Type B pancreatic cell (in vitro differentiated cells): ENCODE measurements at places on chromosomes 12 and 14. TPM values are rescaled to one million over a fixed set of nuclear protein-coding genes. Genes with fewer than 3 reads are reported as not detected.

The TMEM117 gene
- 14.3 and 22.0 TPM in 2 replicates for total RNA-seq

- no peak overlapping the region for H3K4me3 ChIP-seq
- H3K27ac ChIP-seq = no peak overlapping the region
- no peaks in the 10 kb centered on the region for H3K27me3 ChIP-seq
- no peak for DNase-seq
- H3K36me3 ChIP-seq = no peaks in the 10 kb centered on the region
Observed at GRCh38 chr12:73235387-73235786, 963.2 kb downstream of the TRHDE start.

DNA sequence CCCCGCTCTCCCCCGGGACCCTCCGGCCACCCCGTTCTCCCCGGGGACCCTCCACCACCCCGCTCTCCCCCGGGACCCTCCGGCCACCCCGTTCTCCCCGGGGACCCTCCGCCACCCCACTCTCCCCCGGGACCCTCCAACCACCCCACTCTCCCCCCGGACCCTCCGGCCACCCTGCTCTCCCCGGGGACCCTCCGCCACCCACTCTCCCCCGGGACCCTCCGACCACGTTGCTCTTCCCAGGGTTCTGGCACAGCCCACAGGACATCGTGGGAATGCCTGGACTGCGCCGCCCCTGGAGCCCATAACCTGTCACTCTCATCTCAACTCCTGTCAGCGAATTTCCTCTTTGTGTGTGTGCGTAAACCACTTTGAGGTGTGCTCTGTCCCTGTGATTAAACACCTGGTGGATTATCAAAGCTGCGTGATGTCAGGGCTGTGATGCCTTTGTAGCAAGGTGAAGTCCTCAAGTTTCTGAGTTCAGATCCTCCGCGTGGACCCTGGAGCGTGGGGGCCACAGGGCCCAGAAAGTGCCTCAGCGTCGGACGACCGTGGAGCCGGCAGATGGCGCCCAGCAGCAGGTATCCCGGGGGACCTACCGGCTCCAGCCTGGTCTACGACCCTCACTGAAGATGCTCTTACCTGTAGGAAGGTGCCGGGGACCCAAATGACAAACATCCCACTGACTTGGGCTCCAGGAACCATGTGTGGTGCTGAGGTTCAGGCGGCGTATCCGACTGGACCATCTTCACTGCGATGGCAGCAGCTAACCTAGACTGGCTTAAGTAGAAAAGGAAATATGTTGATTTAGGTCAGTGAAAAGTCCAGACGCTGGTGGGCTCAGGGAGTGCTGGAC is 63.2 kb upstream of the GALNT9 start:
- no peak overlapping the region for H3K4me3 ChIP-seq
- H3K27ac ChIP-seq = no peak overlapping the region
- H3K4me1 ChIP-seq = peaks cover 4% of the 10 kb centered on the region
- DNase-seq = no peak

GRCh38 chr14:104187931-104188726 is 49.7 kb downstream of the KIF26A start:
- H3K36me3 ChIP-seq = no peaks in the 10 kb centered on the region
- H3K4me1 ChIP-seq = peaks cover 7% of the 10 kb centered on the region
- H3K27ac ChIP-seq = no peak overlapping the region
- no peak overlapping the region for H3K4me3 ChIP-seq
- DNase-seq = no peak

The RNASE7 gene
- 0.55 TPM in 1 of 2 replicates, not detected in the other for total RNA-seq

GRCh38 chr12:96701856-96702255 is 205.2 kb upstream of the NEDD1 start:
- DNase-seq = no peak
- H3K27me3 ChIP-seq = peaks cover 11% of the 10 kb centered on the region
- H3K27ac ChIP-seq = no peak overlapping the region
- no peak overlapping the region for H3K4me3 ChIP-seq

DNA sequence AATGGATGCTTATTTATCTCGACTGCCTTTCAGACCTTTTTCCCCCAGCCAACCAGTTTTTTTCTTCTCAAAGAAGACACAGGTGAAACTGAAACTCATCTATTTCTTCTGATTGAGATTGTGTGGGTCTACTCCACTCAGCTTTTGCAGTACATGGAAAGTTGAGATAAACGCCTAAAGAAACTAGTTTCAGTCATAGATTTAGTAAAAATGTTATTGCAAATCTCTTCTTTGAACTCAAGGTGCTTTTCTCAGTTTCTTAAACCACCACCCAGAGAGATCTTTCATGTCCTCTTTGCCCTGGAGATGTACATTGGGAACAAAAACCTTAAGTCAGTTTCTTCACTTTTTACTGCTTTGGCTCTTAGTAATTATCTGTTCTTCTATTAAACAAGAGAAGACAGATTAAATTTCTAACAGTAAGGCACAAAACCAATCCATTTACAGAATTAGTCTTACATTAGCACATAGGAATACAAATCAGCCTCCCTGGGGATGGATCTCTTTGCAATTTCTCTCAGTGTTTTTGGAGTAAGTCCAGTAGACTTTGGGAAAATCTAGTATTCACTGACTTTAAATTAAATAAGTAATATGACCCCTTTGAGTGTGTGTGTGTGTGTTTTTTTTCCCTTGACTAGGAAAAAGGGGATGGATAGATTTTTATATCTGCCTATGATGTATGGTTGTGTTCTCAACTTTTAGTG is 11.6 kb downstream of the FBXW8 start:
- peaks cover 60% of the 10 kb centered on the region for H3K4me1 ChIP-seq
- DNase-seq = no peak
- peaks cover 18% of the 10 kb centered on the region for H3K36me3 ChIP-seq

GRCh38 chr12:14390449-14390848 is 25.0 kb downstream of the ATF7IP start:
- H3K27ac ChIP-seq = no peak overlapping the region
- peaks cover 5% of the 10 kb centered on the region for H3K4me1 ChIP-seq

GRCh38 chr12:13102461-13103195 is 839 bp downstream of the GSG1 start:
- H3K4me3 ChIP-seq = peak overlapping the region; percentile 86
- no peak for DNase-seq
- H3K36me3 ChIP-seq = no peaks in the 10 kb centered on the region
- H3K4me1 ChIP-seq = peaks cover 45% of the 10 kb centered on the region

DNA sequence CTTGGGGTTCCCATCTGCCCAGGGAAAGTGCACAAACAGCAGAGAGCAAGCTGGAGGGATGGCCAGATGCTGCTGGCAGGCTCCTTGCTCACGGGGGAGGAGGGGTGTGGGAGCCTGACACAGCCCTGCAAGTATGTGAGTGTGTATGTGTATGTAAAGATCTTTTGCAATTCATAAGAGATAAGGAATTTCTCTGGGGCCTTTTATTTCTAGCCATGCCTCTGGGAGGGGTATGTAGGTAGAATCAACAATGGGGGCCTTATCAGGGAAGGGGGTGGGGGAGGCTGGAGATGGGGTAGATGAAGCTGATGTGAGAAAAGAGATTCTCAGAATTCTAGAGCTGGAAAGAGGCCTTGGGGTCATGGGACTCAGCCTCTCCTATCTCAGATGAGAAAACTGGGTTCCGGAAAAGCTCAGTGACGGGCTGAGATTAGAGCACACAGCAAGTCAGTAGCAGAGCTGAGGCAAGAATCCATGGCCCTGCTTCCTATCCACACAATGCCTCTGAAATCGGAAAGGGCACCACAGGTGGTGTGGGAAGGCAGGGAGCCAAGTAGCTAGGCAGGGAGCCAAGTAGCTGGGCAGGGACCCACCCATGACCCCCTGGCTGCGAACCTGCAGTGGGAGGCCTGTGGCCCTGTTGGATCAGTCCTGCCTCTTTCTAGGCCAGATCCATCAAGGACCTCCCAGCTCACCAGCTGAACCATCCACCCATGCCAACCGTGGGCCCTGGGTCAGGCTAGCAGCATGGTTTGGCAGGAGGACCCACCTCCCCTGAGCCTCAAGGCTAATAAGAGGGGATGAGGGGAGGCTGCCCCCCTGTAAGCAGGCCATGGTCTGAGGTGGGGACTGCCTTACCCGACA is 54.7 kb downstream of the PLEKHG3 start:
- no peaks in the 10 kb centered on the region for H3K27me3 ChIP-seq
- H3K36me3 ChIP-seq = no peaks in the 10 kb centered on the region

- no peaks in the 10 kb centered on the region for H3K27me3 ChIP-seq
- H3K27ac ChIP-seq = no peak overlapping the region
- peaks cover 21% of the 10 kb centered on the region for H3K36me3 ChIP-seq
- no peaks in the 10 kb centered on the region for H3K4me1 ChIP-seq
Observed at GRCh38 chr12:29547151-29547632, 49.7 kb upstream of the OVCH1 start.

The ARHGDIB gene
- total RNA-seq = 17.0 and 60.8 TPM in 2 replicates

The DLK1 gene
- 149 and 405 TPM in 2 replicates for total RNA-seq

- H3K36me3 ChIP-seq = peaks cover 17% of the 10 kb centered on the region
- no peak for DNase-seq
- no peak overlapping the region for H3K27ac ChIP-seq
- no peak overlapping the region for H3K4me3 ChIP-seq
Observed at GRCh38 chr12:10363914-10364814, 25.7 kb downstream of the KLRK1 start.

The HOXC9 gene
- 0.27 and 0.36 TPM in 2 replicates for total RNA-seq
